Muscle of leg (tissue), 16 donors: ENCODE measurements at places on chromosomes 12 and 14. TPM values are rescaled to one million over a fixed set of nuclear protein-coding genes. Genes with fewer than 3 reads are reported as not detected.
A peak's percentile ranks its signal among the peaks of the same experiment; 100 is the strongest.

Gene SNW1
- 46.3 TPM for total RNA-seq

Gene HELB
- 2.8 TPM for total RNA-seq

Gene GLT1D1
- 0.71 TPM for total RNA-seq

GRCh38 chr14:53226553-53226952 is 73.4 kb upstream of the DDHD1 start:
- no peaks in the 10 kb centered on the region for H3K36me3 ChIP-seq
- peak; percentile 82 for DNase-seq
- peaks cover 2% of the 10 kb centered on the region for H3K4me1 ChIP-seq
- no peak overlapping the region for H3K27ac ChIP-seq

- H3K36me3 ChIP-seq = peaks cover 32% of the 10 kb centered on the region
- H3K4me3 ChIP-seq = no peak overlapping the region
Observed at GRCh38 chr12:112309797-112310196, 72.4 kb downstream of the HECTD4 start.

GRCh38 chr14:42909659-42910058 is 1303.0 kb downstream of the LRFN5 start:
- H3K36me3 ChIP-seq = no peaks in the 10 kb centered on the region
- H3K4me1 ChIP-seq = no peaks in the 10 kb centered on the region
- no peaks in the 10 kb centered on the region for H3K27me3 ChIP-seq
- H3K27ac ChIP-seq = no peak overlapping the region
- DNase-seq = no peak
- H3K4me3 ChIP-seq = no peak overlapping the region

DNA sequence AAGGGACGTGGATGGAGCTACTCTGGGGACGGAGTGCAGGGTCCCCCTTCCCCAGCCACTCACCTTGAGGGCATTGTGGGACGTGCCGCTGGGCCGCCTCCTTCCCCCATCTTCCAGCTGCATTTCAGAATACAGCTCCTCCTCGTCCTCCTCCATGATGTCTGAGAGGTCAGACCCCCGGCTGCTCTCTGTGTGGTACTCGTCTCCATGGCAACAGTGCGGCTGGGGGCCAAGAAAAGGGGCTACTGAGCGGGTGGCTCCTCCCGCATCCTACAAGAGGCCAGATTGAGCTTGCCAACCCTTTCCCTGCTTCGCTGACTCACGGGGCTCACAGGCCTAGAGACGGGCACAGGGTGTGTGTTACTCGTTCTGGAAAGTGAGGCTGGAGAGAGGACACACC is 90.4 kb downstream of the PIWIL1 start:
- DNase-seq = no peak
- no peaks in the 10 kb centered on the region for H3K27me3 ChIP-seq
- H3K27ac ChIP-seq = no peak overlapping the region
- peaks cover 3% of the 10 kb centered on the region for H3K4me1 ChIP-seq
- H3K36me3 ChIP-seq = no peaks in the 10 kb centered on the region

DNA sequence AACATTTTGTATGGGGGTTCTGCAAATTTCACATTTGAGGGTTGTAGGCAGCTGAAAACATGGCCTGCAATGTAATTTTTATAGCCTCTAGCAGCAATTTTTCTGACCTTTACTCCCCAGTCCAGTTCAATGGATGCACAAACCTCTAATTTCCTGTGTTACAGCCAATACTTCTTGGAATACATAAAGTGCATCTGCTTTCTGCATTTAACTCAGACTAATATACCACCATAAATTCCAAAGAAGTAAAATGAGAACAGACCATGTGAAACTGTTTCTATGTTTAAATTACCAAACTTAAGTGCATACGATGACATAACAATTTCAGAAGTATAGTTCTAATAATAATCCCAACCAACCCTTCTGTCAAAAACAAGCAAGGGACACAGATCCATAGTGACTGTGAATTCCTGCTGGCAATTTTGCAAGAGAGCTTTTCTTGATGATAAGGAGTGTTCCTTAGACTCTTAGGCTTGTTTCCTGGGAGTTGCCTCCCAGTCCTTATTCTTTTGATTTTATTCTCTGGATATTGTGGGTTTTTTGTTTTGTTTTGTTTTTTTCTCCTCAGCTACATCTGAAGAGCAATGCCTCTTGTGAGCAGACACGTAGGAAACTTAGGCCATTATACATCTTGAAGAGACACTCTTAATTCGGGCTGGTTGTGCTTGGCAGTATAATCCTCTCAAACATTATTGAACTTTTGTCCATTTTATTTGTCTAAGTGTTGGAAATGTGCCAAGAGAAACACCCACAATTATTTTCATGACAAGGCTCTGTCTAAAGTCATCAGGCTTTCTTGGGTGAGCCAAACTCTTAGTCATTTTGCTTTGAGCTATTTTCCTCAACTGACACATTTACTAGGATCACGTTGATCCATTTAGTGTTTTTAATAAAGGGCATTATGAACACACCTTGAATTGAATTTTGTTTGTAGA is 51.3 kb upstream of the RERGL start:
- H3K27ac ChIP-seq = peak overlapping the region; percentile 76
- H3K36me3 ChIP-seq = no peaks in the 10 kb centered on the region
- no peak overlapping the region for H3K4me3 ChIP-seq
- peaks cover 6% of the 10 kb centered on the region for H3K4me1 ChIP-seq
- no peaks in the 10 kb centered on the region for H3K27me3 ChIP-seq

DNA sequence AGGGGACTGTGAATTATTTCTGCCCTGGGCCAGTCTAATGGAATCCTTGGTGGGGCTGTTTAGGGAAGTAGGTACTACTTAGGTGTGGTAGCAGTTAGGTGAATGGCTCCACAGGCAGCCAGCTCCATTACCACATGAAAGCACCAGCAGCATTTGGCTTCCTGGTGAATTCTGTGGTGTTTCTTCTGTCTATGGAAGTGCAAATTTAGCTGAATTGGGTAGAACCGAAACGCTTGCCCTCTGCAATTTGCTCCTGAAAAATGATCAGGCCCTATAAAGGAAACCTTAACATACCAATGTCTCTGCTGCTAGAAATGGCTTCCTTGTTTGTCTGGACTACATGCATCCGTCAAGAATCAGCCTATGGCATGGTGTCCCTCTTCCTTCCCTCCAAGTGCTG is 16.4 kb downstream of the FLRT2 start:
- H3K27me3 ChIP-seq = no peaks in the 10 kb centered on the region
- no peak for DNase-seq
- H3K4me3 ChIP-seq = no peak overlapping the region
- H3K36me3 ChIP-seq = peaks cover 23% of the 10 kb centered on the region
- no peak overlapping the region for H3K27ac ChIP-seq

DNA sequence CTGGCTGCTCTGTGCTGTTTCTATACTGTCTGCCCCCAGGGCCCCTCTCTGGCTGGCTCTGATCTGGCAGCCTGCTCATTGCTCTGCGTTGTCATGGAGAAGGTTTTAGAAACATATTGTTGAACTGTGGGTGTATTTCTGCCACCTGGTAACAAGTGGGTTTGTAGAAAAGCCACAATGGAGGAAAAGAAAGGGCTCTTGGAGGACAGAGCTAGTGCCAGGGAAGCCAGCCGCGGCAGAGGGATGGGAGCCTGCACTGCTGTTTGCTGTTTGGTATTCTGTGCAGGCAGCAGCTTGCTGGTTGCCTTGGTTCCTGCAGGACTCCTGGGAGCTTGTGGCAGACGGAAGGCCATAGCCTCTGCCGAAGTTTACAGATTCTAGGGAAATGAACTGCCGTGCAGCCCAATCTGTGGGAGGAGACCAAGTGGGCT is 15.1 kb downstream of the CCDC177 start:
- peaks cover 22% of the 10 kb centered on the region for H3K27me3 ChIP-seq
- peaks cover 3% of the 10 kb centered on the region for H3K4me1 ChIP-seq
- no peak overlapping the region for H3K4me3 ChIP-seq
- H3K27ac ChIP-seq = no peak overlapping the region

- peak; percentile 73 for DNase-seq
- no peak overlapping the region for H3K27ac ChIP-seq
- no peaks in the 10 kb centered on the region for H3K4me1 ChIP-seq
- no peaks in the 10 kb centered on the region for H3K27me3 ChIP-seq
Observed at GRCh38 chr14:22391908-22392565, 197.0 kb downstream of the DAD1 start.

- H3K4me1 ChIP-seq = peaks cover 17% of the 10 kb centered on the region
- peaks cover 10% of the 10 kb centered on the region for H3K36me3 ChIP-seq
- peak overlapping the region; percentile 84 for H3K27ac ChIP-seq
- H3K4me3 ChIP-seq = no peak overlapping the region
Observed at GRCh38 chr12:944211-944610, 5.3 kb downstream of the RAD52 start.

DNA sequence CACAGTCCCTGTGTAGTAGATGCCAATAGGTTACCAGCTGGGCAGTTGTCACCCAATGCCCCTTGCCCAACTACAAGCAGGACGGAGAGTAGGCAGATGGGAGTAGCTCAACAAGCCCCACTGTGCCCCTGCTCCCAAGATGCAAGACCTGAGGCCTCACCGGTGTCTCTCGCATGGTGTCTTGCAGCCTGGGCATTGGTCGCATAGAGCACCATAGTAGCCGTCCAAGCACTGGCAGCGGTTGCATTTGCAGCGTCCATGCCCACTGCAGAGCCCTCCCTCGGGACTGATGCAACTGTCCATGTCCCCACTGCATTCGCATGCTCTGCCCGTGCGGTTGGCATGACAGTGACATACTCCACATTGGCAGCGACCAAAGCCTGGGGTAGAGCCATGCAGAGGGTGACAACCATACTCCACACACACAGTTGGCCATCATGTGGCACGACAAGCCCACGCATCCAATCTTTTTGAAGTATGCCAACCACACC is 11.9 kb upstream of the CSAD start:
- H3K27ac ChIP-seq = no peak overlapping the region
- no peak for DNase-seq
- H3K4me3 ChIP-seq = no peak overlapping the region
- H3K36me3 ChIP-seq = peaks cover 29% of the 10 kb centered on the region

DNA sequence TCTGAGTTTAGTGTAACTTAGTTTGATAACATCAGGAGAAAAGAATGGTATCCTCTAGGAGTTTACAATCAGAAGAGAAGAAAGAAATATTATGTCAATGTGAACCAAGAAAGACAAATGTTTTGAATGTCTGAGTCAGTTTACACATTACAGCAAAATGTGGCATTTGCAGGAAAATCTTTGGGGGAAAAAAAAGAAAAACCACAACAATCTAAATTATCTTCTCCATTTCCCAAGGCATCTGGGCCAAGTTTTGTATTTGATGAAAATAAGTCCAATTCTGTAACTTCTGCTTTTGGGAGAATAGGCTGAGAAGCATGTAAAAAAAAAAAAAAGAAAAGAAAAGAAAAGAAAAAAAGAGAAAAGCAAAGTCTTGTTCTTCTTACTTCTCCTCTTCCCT is 58.8 kb upstream of the FLRT2 start:
- H3K27me3 ChIP-seq = no peaks in the 10 kb centered on the region
- H3K36me3 ChIP-seq = no peaks in the 10 kb centered on the region
- peak; percentile 38 for DNase-seq
- H3K4me1 ChIP-seq = no peaks in the 10 kb centered on the region

- no peaks in the 10 kb centered on the region for H3K27me3 ChIP-seq
- H3K4me3 ChIP-seq = no peak overlapping the region
- H3K36me3 ChIP-seq = no peaks in the 10 kb centered on the region
- H3K4me1 ChIP-seq = no peaks in the 10 kb centered on the region
- H3K27ac ChIP-seq = no peak overlapping the region
Observed at GRCh38 chr12:93855261-93855660, 178.1 kb downstream of the CRADD start.

DNA sequence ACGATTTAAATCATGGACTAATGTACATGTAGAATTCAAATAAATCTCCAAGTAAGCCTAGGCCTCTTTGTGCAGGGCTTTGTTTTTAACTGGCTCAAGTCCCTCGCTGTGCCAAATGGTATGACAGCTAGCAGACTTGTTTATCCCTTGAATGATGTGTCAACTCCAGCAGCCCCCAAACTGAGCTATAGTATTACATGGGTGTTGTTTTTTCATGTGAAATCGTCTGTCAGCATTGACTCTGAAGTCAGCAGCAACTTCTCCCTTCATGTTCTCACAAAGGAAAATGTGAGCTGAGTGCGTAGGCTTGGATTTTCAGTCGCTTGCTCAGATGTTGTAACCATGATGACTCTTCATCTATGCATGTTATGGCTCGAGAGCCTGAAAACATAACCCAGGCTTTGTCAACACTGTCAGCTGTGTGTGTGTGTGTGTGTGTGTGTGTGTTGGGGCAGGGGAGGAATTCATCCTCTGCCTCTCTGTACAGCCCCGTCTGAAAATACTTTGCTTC is 73.3 kb downstream of the PTHLH start:
- H3K4me3 ChIP-seq = no peak overlapping the region
- H3K27me3 ChIP-seq = no peaks in the 10 kb centered on the region
- no peak overlapping the region for H3K27ac ChIP-seq
- peak; percentile 8 for DNase-seq
- H3K4me1 ChIP-seq = no peaks in the 10 kb centered on the region

DNA sequence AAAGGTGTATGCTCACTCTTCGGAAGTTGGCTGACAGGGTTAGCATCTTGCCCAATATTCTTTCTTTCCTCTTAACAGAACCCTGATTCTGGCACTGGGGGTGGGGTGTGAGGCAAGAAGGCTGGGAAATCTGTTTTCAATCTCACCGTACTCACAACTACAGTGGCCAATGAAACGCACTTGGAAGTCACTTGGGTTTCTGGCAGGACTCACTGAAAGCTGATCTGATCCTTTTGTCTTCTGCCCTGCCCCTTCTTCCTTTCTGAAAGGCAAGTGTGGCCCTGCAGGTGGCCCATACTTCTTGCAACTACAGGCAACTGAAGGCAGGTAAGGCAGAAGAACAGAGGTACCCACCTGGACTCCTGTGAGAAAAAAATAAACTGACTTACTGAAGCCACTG is 106.9 kb downstream of the STXBP6 start:
- H3K36me3 ChIP-seq = peaks cover 4% of the 10 kb centered on the region
- H3K4me3 ChIP-seq = no peak overlapping the region
- DNase-seq = peak; percentile 45
- no peak overlapping the region for H3K27ac ChIP-seq

DNA sequence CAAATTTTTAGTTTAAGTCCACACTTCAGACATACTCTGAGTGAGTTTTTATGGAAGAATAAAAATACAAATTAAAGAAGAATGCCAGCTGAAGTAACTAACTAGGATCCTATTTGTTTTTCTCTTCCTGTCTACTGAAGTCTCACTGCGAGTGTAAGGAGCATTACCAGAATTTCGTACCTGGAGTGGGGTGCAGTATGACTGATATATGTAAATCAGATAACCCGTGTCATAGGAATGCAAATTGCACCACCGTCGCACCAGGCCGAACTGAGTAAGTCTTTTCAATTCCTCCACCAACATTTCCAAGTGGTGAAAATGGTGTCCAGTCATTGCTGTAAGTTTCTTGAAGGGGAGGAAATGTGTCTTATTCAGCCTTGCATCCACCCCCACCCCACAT is 52.9 kb downstream of the STAB2 start:
- no peaks in the 10 kb centered on the region for H3K27me3 ChIP-seq
- H3K4me3 ChIP-seq = no peak overlapping the region
- no peaks in the 10 kb centered on the region for H3K4me1 ChIP-seq
- H3K27ac ChIP-seq = no peak overlapping the region
- no peaks in the 10 kb centered on the region for H3K36me3 ChIP-seq

GRCh38 chr12:113420996-113421595 is 1.1 kb upstream of the SDSL start:
- H3K27ac ChIP-seq = no peak overlapping the region
- H3K36me3 ChIP-seq = no peaks in the 10 kb centered on the region
- DNase-seq = no peak
- no peak overlapping the region for H3K4me3 ChIP-seq

- no peak overlapping the region for H3K27ac ChIP-seq
- H3K27me3 ChIP-seq = peaks cover 2% of the 10 kb centered on the region
- no peak overlapping the region for H3K4me3 ChIP-seq
- peaks cover 17% of the 10 kb centered on the region for H3K4me1 ChIP-seq
Observed at GRCh38 chr14:92686411-92686899, 62.0 kb downstream of the LGMN start.
